Amniotic stem cell (primary cell): ENCODE measurements at places on chromosomes 16 and 17.

GRCh38 chr17:1972487-1973160, 52.5 kb downstream of the RTN4RL1 start:
- DNase-seq: no peak

DNA sequence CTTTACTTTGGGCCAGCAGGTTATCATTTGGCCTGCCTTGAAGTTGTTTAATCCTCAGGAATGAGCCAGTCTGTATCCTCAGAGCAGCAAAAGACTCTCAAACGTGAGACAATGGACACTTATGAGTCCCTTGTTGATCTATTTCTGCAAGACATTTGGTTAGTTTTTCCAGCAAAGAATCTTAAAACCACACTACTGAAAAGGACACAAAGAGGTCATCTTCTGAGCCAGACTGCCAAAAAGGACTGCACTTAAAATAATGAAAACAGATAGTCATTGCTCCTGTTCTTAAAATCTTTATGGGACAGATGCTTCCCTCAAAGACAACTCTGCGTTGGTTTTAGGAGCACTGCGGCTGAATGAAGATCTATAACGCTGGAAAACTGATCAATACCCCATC, 205.7 kb upstream of the PSMD7 start:
- no peak for DNase-seq

DNA sequence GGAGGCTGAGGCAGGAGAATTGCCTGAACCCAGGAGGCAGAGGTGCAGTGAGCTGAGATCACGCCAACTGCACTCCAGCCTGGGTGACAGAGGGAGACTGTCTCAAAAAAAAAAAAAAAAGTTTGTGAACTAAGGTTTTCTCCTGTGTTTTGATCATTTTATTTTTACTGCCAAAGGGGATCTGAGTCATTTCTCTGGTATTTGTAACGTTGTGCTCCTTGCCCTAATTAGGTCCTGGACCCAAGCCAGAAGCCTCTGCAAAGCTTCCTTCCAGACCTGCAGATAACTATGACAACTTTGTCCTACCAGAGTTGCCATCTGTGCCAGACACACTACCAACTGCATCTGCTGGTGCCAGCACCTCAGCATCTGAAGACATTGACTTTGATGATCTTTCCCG, 32.1 kb downstream of the IST1 start:
- peak; percentile 57 for DNase-seq

DNA sequence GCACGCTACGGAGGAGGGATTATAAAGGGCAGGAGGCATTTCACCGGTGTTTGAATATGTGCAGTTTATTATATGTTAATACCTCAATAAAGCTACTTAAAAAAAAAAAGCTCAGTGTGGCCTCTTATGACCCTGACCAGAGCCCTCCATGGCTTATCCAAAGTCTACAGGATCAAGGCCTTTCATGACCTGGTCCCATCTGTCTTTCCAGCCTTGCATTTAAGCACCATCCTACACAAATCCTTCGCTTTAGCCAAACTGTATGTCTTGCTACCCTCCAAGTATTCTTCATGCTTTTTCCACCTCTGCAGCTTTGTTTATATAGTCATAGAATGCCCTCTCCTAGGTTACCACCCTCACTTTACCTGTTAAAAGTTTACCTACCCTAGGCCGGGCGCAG, 6.5 kb downstream of the MFSD6L start:
- DNase-seq: no peak
